ENCODE measurements at places on chromosomes 3 and 15.

GRCh38 chr15:63283126-63283525, 5.7 kb downstream of the APH1B start:
- no peak for DNase-seq

- DNase-seq = no peak
These were observed 49.1 kb upstream of the SEC22A start for GRCh38 chr3:123152687-123153086.

GRCh38 chr15:69930754-69931153, 167.0 kb downstream of the TLE3 start:
- DNase-seq = no peak

DNA sequence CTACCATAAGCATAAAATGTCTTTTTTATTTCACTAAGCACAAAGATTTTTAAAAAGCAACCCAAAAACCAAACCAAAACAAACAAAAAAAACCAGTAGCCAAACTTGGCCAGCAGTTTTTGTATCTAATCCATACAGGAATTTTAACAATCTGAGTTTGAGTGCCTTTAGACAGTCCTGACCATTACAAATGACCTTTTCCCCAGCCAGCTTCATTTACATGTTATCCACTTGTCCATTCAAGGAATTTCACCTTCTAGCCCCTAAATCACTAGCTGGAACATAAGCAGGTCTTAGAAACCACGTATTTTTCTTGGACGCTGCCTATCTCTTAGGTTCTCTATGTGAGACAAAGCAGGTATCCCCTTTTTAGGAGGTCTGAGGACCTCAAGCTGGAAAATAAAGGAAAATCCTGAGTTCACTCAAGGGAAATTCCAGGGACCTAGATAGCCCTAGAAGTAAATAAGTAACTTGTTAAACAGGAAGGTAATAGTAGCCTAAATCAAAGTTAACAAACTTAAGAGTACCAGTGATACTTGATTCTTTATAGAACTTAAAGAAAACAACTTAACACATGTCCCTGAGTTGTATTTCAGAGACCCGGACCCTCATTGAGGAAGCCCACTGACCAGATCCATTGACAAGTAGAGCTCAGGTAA, 34.2 kb downstream of the CIP2A start:
- DNase-seq = no peak

DNA sequence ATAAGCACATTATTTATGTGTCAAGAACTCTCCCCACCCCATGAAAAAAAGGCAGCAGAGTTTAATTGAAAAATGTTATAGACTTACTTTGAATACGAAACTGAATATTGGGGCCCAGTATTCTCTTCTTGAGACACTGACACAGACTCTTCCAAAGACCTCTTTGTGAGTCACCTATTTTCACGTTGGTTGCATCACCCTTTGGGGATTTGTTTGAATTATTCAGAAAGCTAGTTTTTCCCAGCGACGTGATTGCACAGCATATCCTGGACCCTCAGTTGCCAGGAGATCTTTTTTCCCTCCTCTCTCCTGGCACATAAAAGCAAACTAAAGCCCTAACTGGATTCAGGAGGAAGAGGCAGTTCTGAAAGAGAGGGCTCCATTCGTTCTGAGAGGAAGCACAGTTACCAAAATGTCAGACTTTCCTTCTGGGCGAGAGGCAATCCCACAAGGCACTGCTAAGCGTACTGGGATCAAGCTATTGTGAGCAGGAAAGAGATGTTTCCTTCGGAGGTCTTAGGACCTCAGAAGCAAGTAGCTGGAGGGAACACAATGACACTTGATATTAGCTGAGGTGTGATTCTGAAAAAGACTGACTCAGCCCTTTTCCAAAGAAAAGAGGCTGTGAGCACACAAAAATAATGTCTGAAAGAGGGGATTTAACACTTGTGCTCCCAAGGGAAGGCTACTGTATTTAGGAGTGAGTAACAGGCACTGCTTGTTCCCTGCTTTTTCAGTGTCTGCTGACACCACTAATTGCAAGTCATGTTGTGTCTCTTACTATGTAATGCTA, 65.8 kb upstream of the CADPS start:
- DNase-seq = no peak

- DNase-seq = no peak
These were observed 67.9 kb downstream of the IGSF11 start for GRCh38 chr3:118966700-118967099.

DNA sequence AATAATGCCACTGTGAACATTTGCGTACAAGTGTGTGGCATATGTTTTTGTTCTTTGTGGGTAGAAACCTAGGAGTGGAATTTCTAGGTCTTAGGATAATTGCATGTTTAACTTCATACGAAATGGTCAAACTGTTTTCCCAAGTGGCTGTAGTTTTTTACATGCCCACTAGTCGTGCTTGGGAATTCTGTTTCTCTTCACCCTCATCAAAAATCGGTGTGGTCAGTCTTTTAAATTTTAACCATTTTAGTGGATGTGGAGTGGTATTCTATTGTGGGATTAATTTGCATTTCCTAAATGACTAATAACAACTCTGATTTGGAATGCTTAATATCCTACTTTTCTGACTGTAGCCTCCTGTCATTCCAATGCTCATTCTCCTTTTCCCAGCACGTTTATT, 27.6 kb downstream of the ZFAND6 start:
- DNase-seq = no peak

GRCh38 chr15:70698426-70698825, 64.9 kb downstream of the UACA start:
- DNase-seq = no peak

GRCh38 chr3:156675830-156676767, 1.7 kb downstream of the TIPARP start:
- DNase-seq = peak; percentile 83

GRCh38 chr3:45612138-45612537, 17.6 kb downstream of the LIMD1 start:
- DNase-seq = no peak

DNA sequence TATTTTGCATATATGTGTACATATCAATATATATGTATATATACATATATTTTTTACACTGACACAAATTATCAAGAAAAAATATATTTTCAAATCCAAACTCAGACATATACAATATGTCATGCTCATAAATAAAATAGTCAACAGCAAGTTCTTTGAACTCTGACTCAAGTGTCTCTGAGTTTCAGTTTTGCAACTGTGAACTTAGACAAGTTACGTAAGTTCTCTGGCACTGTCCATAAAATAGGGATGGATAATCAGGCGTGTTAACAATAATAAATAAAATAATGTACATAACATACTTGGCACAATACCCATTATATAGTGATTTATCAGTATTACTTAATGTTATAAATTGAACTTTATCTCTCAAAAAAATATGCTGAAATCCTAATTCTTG, 12.1 kb upstream of the XRN1 start:
- no peak for DNase-seq

DNA sequence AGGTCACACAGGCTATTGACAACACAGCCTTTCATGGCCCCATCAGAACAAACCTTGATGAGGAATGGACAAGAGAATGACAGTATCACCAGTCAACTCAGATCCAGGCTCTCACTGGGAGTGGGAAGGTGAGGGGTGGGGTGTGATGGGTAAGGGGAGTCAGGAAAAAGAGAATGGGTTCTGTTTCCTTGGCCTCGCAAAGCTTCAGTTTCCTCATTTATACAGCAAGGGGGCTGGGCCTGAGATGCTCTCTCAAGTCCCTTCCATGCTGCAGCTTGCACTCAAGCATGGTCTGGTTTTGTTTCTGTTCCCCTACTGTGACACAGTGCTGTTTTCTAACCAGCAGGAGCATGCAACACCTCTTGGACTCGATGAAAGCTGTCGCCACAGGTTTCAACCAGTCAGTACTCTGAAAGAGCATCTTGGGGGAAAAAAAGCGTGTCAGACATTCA, 65.7 kb upstream of the IL12A start:
- DNase-seq = no peak

DNA sequence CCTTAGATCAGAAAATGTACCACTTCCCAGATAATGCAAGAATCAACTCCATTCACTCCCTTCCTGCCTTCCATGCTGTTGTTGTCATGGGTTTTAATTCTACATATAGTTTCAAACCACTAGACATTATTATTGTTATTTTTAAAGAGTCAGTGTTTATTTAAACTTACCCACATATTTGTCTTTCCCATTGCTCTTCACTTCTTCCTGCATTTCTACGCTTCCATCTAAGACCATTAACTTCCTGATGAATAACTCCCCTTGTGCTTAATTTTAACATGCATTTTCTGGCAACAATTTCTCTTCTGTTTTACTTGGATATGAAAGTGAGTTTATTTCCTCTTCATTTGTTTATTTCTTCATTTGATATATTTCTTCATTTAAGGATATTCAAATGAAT, 127.1 kb upstream of the FHIT start:
- no peak for DNase-seq

GRCh38 chr3:32794487-32795308, 23.1 kb upstream of the TRIM71 start:
- no peak for DNase-seq

GRCh38 chr15:40843885-40844695, at the start of gene SPINT1:
SPINT1 (plus strand) TSS chr15:40844048; CDS start chr15:40844555, 507 bp downstream.
- no peak for DNase-seq

DNA sequence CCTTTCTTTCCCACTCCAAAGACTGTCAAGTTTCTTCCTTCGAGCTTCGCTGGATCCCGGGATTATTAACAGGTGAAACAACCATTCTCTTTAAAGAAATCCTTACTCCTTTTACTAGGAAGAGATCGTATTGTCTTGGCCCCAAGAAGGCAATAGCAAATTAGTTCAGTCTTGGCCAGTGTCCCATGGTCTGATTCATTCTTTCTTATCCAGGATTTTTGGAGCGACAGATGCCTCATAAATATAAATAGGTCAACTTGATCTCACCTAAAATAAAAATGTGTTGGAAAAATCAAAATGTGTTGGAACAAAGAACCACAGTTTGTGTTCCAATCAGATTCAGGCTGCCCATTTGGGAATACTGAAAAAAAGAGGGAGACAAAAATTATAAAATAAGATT, 140.1 kb upstream of the TMEM108 start:
- DNase-seq = no peak

- no peak for DNase-seq
These were observed 166.2 kb downstream of the CHDH start for GRCh38 chr3:53680028-53680427.

DNA sequence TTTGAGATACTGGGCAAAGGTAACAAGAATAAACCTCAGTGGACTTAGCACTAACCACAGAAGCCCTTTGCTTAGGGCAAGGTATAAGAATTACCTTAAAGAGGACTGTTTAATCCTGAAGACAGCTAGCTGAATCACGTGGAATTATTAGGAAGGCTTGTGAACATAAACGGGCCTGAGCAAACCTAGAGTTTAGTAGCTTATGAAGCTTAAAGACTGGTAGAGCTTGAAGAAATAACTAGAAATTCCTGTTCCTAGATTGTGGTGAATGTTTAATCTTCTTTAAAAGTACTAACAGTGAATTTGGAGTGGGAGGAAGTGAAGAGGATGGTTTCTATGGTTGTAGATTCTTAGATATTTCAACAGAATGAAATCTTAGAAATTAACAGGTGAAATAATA, 428.9 kb upstream of the THRB start:
- no peak for DNase-seq

DNA sequence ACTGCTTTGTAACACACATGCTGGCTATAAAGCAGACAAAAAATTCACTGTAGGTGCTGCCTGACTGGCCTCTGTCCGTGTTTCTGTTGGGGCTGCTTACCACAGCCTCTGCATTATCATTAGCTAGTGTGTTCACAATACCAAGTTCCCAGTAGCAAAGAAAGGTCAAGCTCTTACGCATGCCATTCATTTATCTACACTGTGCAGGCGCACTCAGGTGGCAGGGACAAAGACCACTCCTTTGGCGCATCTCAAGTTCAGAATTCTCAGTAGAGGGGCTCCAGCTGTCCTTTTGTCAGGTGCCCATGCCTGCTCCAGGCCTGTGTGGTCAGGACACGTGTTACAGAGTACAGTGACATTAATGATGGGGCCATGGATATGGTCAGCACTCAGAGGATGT, 22.3 kb downstream of the MLH1 start:
- DNase-seq = no peak

DNA sequence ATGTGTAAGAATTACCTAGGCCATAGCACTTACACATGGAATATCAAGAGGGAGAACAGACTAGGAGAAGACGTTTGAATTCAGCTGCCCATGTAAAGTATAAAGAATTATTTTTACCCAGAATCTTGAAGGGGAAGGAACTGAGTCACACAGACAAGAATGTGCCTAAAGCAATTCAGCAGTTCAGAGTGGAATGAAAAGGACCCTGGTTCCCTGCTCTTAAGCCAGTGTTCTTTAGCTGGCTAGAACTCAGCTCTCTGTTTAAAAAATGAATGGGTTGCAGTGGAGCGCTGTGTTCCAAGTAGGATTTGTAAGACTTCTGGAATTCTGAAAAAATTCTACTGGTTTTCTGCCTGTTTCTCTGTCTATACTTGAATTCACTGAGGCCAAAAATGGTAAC, 440.2 kb downstream of the LPP start:
- peak; percentile 82 for DNase-seq

- DNase-seq = peak; percentile 91
These were observed 44.4 kb upstream of the SACM1L start for GRCh38 chr3:45644791-45645201.

DNA sequence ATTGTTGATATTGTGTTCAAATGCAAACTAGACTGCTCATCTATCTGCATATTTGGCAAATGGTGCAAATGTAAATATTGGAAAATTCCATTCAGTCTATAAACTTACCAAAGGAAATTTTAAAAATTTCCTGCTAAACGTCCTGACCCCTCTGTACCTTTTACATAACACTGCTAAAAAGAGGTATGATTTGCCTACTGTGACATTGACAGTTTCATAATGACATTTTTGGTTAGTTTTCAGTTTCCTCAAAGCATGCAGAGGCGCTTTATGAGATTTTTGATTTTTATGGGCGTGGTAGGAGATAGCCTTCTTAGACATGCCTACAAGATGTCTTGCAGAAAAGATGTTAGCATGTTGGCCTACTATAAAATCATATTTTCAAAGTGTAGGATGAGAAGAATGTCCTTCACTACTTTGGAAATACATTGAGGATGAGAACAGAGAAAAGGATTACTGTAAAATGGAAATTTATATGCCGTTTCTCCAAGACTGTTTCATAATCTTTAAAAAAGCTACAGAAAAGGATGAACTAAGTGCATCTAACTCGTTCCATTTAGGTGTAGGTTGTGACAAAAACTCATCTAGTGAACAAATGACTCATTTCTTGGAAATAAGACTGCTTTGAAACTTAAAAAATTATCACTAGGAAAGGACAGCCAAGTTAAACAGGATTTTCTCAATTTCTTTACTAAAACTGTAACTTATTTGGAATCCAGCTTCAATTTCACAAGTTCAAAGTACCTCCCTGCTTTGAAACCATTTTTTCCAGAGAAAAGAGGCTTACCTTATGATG, 14.5 kb upstream of the ISLR start:
- no peak for DNase-seq

GRCh38 chr3:13621381-13622221, 72.7 kb downstream of the FBLN2 start:
- no peak for DNase-seq

DNA sequence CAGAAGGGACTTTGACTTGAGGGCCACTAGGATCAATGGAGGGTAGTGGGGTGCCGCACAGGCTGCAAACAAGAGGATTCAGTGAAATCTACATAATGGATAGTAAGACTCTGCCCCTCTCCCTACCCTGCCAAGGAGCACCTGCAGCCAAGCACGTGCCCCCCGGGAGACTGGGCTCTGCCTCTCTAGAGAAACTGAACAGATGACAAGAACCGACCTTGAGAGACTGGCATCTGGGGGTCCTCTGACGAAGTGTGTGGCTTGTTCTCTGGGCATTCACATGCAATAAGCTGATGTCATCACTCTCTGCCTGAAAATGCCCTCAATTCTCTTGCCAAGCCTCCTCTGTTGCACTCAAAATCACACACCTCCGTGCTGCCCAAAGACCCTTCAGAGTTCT, 132.3 kb downstream of the FAM43A start:
- DNase-seq = no peak

GRCh38 chr15:40990080-40990479, 36.8 kb downstream of the CHAC1 start:
- DNase-seq = no peak

Measured in HS-27A (cell line).